ENCODE measurements at places on chromosomes 5 and 9. TPM values are rescaled to one million over a fixed set of nuclear protein-coding genes. Genes with fewer than 3 reads are reported as not detected.

GPR150 gene
- polyA plus RNA-seq, result 0.15 TPM

DNA sequence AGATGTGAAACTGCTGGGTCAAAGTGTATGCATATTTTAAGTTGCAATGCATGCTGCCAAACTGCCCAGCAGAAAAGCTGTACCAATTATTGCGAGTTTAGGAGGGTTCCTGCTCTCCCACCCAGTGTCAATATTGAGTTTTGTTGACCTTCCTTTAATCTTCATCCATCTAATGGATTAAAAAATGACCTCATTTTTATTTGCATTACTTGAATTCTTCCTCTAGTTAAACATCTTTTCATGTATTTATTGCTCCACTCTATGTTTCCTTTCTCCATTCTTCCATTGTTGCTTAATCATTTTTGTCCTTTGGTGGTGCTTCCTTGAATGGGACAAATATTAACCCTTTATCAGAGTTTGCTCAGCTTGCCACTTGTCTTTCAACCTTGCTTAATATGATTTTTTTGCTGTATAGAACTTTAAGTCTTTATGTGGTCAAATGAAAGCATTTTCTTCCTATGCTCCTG lies 32.4 kb downstream of the TLE1 start:
- H3K4me3 ChIP-seq, result no peak overlapping the region
- peaks cover 8% of the 10 kb centered on the region for H3K36me3 ChIP-seq
- H3K4me1 ChIP-seq, result no peaks in the 10 kb centered on the region
- H3K27me3 ChIP-seq, result no peaks in the 10 kb centered on the region
- no peak for DNase-seq

DNA sequence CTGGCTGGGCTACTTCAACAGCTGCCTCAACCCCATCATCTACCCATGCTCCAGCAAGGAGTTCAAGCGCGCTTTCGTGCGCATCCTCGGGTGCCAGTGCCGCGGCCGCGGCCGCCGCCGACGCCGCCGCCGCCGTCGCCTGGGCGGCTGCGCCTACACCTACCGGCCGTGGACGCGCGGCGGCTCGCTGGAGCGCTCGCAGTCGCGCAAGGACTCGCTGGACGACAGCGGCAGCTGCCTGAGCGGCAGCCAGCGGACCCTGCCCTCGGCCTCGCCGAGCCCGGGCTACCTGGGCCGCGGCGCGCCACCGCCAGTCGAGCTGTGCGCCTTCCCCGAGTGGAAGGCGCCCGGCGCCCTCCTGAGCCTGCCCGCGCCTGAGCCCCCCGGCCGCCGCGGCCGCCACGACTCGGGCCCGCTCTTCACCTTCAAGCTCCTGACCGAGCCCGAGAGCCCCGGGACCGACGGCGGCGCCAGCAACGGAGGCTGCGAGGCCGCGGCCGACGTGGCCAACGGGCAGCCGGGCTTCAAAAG lies 36.9 kb upstream of the TTC1 start:
- no peak for DNase-seq
- no peaks in the 10 kb centered on the region for H3K36me3 ChIP-seq
- peaks cover 13% of the 10 kb centered on the region for H3K4me1 ChIP-seq
- H3K4me3 ChIP-seq, result peak overlapping the region; percentile 22
- H3K27ac ChIP-seq, result no peak overlapping the region
- H3K27me3 ChIP-seq, result peaks cover 43% of the 10 kb centered on the region

DNA sequence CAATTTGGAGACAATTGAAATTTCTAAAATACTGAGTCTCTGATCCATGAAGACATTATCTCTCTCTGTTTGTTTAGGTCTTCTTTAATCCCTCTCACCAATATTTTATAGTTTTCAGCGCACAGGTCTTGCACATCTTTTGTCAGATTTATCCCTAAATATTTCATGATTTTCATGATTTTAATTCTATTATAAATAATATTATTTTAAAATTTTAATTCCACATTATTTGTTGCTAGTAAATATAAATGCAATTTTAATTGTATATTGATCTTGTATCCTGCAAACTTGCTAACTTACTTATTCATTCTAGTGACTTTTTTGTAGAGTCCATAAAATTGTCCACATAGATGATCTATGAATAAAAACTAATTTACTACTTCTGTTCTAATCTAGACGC lies 112.6 kb upstream of the TNPO1 start:
- H3K4me3 ChIP-seq, result no peak overlapping the region
- no peaks in the 10 kb centered on the region for H3K27me3 ChIP-seq
- H3K36me3 ChIP-seq, result no peaks in the 10 kb centered on the region
- DNase-seq, result no peak

DNA sequence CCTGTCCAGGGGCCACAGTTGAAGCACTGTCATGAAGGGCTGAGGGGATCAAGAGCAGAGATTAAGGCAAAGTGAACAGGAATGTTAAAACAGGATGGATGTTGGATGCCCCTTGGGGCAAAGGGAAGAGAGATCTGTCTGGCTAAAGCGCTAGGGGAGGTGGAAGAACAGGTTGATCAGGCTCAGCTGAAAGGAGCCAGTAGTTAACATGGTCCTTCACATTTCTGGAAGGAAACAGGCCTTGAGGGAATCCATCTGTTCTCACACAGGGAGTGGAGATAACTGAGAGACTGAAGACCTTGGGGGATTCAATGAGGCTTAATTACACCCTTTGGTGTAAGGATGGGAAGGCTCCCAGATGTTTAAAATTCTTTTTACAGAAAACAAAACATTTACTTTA lies 5.8 kb downstream of the HAPLN1 start:
- H3K27me3 ChIP-seq, result peaks cover 34% of the 10 kb centered on the region
- no peak overlapping the region for H3K27ac ChIP-seq
- no peaks in the 10 kb centered on the region for H3K4me1 ChIP-seq
- no peaks in the 10 kb centered on the region for H3K36me3 ChIP-seq
- H3K4me3 ChIP-seq, result no peak overlapping the region

RGMB gene
- 1.7 TPM for polyA plus RNA-seq

DNA sequence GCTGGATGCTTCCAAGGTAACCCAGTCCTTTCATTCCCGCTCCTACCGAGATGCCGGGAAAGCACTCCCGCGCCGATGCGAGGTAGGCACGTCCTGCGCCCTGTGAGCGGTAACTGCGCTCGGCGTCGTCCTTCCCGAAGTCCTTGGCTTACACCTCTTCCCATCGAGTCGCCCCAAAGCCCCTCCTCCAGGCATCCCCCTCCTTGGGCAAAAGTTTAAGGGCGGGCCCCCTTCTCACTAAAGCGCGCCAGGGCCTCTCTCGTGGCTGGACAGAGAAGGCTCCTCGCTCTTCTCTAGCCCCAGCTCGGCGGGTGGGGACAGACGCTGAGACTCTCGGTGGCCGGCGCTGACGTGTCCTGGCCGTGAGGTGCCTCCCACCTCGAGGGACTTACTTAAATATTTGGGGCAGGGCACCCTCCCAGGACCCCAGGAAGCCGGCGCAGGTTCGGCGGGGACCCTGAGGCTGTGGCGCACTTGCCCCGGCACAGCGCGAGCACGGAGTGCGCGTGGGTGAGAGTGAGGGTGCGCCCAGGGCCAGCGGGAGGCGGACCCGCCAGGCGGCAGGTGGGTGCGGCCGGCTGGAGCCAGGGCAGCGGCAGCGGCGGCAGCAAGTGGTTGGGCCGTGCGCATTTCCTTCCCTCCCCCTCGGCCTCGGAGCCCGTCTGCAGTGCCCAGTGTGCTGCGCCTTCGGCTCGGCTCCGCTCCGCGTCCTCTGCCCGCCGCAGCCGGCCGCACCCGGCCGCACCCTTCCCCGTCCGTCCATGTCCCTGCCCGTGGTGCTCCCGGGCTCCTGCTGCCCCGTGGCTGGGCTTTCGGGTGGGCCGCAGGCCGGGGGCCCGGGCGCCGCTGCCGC lies at the start of gene ENTREP1:
ENTREP1 (plus strand) TSS at position 667 of the 853 bp plus-strand sequence; CDS start at position 762, 95 bp downstream.
- H3K4me1 ChIP-seq, result peaks cover 8% of the 10 kb centered on the region
- DNase-seq, result peak; percentile 64
- H3K4me3 ChIP-seq, result peak within 1 kb of the TSS; percentile 78

GRCh38 chr9:86230858-86231257 lies 28.6 kb downstream of the C9orf153 start:
- no peak overlapping the region for H3K4me3 ChIP-seq
- H3K4me1 ChIP-seq, result no peaks in the 10 kb centered on the region
- no peaks in the 10 kb centered on the region for H3K27me3 ChIP-seq
- no peaks in the 10 kb centered on the region for H3K36me3 ChIP-seq
- H3K27ac ChIP-seq, result no peak overlapping the region

DNA sequence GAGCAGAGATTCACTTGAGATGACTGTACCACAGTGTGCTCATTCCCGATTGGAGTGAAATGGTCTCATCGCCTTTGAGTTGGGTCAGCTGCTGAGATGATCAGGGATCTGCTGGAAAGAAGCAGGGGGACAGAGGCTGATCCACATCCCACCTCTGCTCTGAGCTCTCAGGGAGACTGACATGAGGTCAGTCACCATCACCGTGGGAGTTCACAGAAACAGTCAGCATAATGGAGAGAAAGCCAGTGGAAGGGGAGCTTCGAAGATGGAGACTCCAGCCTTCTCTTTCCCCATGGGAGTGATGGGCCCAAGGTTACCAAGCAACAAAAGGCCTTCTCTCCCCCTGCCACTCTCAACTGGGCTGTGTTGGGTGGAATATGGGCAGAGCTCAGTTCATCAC lies 276.4 kb downstream of the CDK5RAP2 start:
- no peak for DNase-seq
- no peaks in the 10 kb centered on the region for H3K4me1 ChIP-seq
- H3K36me3 ChIP-seq, result no peaks in the 10 kb centered on the region
- no peaks in the 10 kb centered on the region for H3K27me3 ChIP-seq
- H3K4me3 ChIP-seq, result no peak overlapping the region

- H3K27ac ChIP-seq, result peak overlapping the region; percentile 89
- H3K4me1 ChIP-seq, result peaks cover 86% of the 10 kb centered on the region
- no peaks in the 10 kb centered on the region for H3K36me3 ChIP-seq
- H3K4me3 ChIP-seq, result no peak overlapping the region
- DNase-seq, result no peak
Observed at GRCh38 chr9:134342746-134343115, 16.5 kb downstream of the RXRA start.

NR6A1 gene
- polyA plus RNA-seq, result 1.0 TPM

- H3K27ac ChIP-seq, result no peak overlapping the region
- no peaks in the 10 kb centered on the region for H3K27me3 ChIP-seq
- H3K4me1 ChIP-seq, result no peaks in the 10 kb centered on the region
- no peak for DNase-seq
Observed at GRCh38 chr5:94771742-94772141, 153.3 kb downstream of the SLF1 start.

DNA sequence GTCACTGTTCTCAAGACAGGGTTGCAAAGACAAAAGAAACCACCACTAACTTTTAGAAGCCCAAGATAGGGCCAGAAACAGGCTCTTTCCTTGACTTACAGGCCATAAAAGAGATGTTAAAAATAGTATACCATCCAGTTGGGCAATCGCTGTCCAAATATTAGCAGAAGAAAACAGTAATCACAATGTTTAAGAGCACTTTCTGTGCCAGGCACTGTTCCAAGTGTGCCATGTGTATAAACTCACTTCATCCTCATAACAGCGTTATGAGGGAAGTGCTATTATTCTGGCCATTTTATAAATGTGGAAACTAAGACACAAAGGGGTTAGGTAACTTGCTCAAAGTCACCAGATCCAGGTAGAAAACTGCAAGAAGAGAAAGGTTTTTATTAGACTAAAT lies 111.7 kb downstream of the KCNN2 start:
- H3K27ac ChIP-seq, result no peak overlapping the region
- no peaks in the 10 kb centered on the region for H3K27me3 ChIP-seq
- no peak overlapping the region for H3K4me3 ChIP-seq
- no peak for DNase-seq
- no peaks in the 10 kb centered on the region for H3K4me1 ChIP-seq
- no peaks in the 10 kb centered on the region for H3K36me3 ChIP-seq

GRCh38 chr5:43515678-43516048 lies 715 bp upstream of the C5orf34 start:
- H3K4me3 ChIP-seq, result peak overlapping the region; percentile 53
- H3K27ac ChIP-seq, result peak overlapping the region; percentile 89
- no peak for DNase-seq
- peaks cover 17% of the 10 kb centered on the region for H3K4me1 ChIP-seq

- no peak overlapping the region for H3K4me3 ChIP-seq
- H3K27ac ChIP-seq, result no peak overlapping the region
- H3K27me3 ChIP-seq, result peaks cover 3% of the 10 kb centered on the region
- H3K4me1 ChIP-seq, result no peaks in the 10 kb centered on the region
- H3K36me3 ChIP-seq, result no peaks in the 10 kb centered on the region
Observed at GRCh38 chr9:37374892-37375291, 47.6 kb upstream of the GRHPR start.

- DNase-seq, result no peak
- H3K4me3 ChIP-seq, result no peak overlapping the region
- H3K36me3 ChIP-seq, result no peaks in the 10 kb centered on the region
- peaks cover 3% of the 10 kb centered on the region for H3K27me3 ChIP-seq
- no peak overlapping the region for H3K27ac ChIP-seq
Observed at GRCh38 chr9:98657897-98658296, 50.8 kb downstream of the GABBR2 start.

- H3K4me3 ChIP-seq, result no peak overlapping the region
- no peaks in the 10 kb centered on the region for H3K27me3 ChIP-seq
- H3K4me1 ChIP-seq, result peaks cover 8% of the 10 kb centered on the region
- DNase-seq, result no peak
- no peak overlapping the region for H3K27ac ChIP-seq
Observed at GRCh38 chr9:79490657-79491248, 81.0 kb upstream of the TLE4 start.

CDX1 gene
- polyA plus RNA-seq, result not detected

TLX3 gene
- polyA plus RNA-seq, result not detected

GRCh38 chr5:8868283-8868682 lies 677.6 kb downstream of the SEMA5A start:
- no peaks in the 10 kb centered on the region for H3K27me3 ChIP-seq

GRCh38 chr9:121380846-121381245 lies 10.8 kb upstream of the STOM start:
- H3K27ac ChIP-seq, result no peak overlapping the region
- H3K27me3 ChIP-seq, result no peaks in the 10 kb centered on the region
- H3K36me3 ChIP-seq, result no peaks in the 10 kb centered on the region
- no peak overlapping the region for H3K4me3 ChIP-seq

EIF4E1B gene
- polyA plus RNA-seq, result not detected

NELFB gene
- polyA plus RNA-seq, result 52.9 TPM

GCNT4 gene
- 0.22 TPM for polyA plus RNA-seq

GRCh38 chr5:126998201-126998631 lies 32.1 kb downstream of the MARCHF3 start:
- no peak overlapping the region for H3K27ac ChIP-seq
- H3K4me3 ChIP-seq, result no peak overlapping the region
- no peak for DNase-seq
- H3K27me3 ChIP-seq, result no peaks in the 10 kb centered on the region
- peaks cover 9% of the 10 kb centered on the region for H3K4me1 ChIP-seq

DNA sequence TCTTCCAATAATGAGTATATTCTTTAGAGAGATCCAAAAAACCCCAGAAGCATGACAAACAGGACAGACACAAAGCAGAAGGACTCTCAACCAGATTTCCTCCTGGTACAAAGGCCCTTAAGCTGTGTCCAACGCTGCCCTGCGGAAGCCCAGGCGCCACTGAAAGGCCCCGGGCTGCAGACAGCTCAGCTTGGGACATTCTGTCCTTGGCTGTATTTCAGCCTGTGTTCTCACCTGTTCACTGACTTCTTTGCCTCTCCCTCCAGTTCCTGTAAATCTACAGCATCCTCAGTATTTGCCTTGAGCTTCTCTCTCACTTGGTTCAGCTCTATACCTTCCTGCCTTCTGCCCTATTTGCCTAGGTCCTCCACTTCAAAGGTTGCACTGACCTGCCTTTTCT lies 96.5 kb downstream of the SH3TC2 start:
- DNase-seq, result no peak
- no peaks in the 10 kb centered on the region for H3K36me3 ChIP-seq
- peaks cover 58% of the 10 kb centered on the region for H3K4me1 ChIP-seq
- peak overlapping the region; percentile 61 for H3K27ac ChIP-seq

- no peak overlapping the region for H3K27ac ChIP-seq
- H3K36me3 ChIP-seq, result no peaks in the 10 kb centered on the region
- no peak for DNase-seq
- no peaks in the 10 kb centered on the region for H3K4me1 ChIP-seq
Observed at GRCh38 chr5:131193106-131193505, 22.4 kb downstream of the LYRM7 start.
